ENCODE measurements at places on chromosomes 6 and 20.

- no peak for DNase-seq
Measured at GRCh38 chr20:54290636-54291035, 82.7 kb downstream of the PFDN4 start.

DNA sequence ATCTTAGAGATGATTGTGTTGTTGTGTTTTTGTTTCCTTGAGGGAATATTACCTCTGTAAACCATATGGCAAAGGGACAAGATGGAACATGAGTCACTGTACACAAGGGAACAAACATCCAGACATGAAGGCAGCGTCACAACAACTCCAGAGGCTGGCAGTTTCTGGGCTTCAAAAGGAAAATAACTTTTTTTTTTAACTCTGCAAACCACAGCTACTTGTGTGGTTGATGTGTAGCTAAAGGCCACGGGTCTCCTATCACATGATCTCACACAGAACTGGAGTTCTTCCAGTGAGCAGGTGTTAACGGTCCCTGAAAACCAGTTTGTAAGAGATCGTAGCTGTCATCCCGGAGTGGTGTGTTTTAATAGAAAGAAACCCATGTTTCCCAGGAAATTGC is 33.2 kb upstream of the HBS1L start:
- DNase-seq, result no peak

GRCh38 chr6:166556863-166557322 is 29.6 kb downstream of the RAMACL start:
- no peak for DNase-seq

DNA sequence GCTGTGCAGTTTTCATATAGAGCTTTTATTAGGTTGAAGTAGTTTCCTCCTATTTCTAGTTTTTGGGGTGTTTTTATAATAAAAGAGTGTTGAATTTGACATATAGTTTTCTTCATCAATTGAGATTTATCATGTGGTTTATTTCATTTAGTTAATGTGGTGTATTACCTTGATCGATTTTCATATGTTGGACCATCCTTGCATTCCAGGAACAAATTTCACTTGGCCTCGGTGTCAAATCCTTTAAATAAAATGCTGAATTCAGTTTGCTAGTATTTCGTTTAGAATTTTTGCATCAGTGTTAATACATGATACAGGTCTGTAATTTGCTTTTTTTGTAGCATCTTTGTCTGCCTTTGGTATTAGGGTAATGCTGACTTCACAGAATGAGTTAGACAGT is 6.0 kb downstream of the DYNLT2 start:
- DNase-seq, result no peak

DNA sequence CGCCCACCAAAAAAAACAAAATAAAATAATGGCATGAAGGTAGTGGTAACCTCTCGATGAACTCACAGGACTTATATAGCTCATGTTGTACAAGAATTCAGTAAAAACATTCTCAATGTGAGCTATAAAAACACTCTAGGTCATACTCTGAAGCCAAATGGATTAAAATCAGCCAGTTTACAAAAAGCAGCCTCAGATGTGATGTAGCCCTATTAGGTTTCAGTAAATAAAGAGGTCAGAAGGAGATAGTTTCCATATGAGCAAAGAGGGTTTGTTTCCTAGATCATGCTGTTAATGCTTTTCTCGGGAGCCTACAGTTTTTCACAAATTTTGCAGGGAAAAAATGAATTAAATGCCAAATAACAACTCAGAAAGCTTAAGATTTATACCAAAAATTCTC is 319.5 kb upstream of the HSF2 start:
- DNase-seq, result no peak

DNA sequence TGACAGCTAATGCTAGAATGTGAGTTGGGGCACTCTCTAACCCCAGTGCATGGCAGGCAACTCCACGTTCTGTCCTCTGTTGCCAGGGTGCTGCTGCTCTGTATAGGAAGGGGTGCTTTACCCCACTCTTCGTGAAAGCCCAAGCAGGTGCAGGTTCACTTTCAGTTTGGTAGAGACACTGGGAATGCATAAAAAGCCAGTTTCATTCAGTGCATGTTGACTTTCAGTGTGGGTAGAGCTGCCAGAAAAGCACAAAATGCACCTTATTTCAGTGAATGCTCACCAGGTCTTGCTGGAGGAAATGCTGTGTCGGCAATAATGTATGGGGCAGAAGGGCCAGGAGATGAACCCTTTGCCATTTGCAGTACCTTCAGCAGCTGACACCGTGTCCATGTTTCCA is 62.1 kb upstream of the ADGRB3 start:
- DNase-seq, result no peak

- DNase-seq, result no peak
Measured at GRCh38 chr6:106574741-106575458, 54.4 kb downstream of the RTN4IP1 start.

GRCh38 chr6:149942461-149942829 is 631 bp downstream of the ULBP2 start:
- DNase-seq, result no peak

- peak; percentile 46 for DNase-seq
Measured at GRCh38 chr20:58306421-58307261, 2.9 kb upstream of the RAB22A start.

DNA sequence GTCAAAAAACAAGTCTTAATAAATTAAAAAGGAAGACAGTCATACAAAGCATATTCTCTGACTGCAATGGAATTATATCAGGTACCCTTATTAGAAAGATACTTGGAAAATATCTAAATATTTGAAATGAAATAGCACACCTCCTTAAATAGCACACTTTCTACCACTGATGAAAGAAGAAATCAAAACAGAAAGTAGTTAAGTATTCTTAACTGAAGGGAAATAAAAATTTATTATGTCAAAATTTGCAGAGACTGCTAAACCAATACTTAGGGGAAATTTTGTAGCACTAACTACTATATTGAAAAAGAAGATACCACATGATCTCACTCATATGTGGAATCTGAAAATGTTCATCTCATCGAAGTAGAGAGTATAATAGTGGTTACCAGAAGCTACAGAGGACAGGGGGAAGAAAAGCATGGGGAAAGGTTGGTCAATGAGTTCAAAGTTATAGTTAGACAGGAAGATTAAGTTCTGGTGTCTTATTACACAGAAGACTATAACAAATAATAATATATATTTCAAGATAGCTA is 112.2 kb downstream of the ASCC3 start:
- DNase-seq, result no peak

GRCh38 chr6:12751694-12752325 is 35.2 kb downstream of the PHACTR1 start:
- DNase-seq, result no peak

DNA sequence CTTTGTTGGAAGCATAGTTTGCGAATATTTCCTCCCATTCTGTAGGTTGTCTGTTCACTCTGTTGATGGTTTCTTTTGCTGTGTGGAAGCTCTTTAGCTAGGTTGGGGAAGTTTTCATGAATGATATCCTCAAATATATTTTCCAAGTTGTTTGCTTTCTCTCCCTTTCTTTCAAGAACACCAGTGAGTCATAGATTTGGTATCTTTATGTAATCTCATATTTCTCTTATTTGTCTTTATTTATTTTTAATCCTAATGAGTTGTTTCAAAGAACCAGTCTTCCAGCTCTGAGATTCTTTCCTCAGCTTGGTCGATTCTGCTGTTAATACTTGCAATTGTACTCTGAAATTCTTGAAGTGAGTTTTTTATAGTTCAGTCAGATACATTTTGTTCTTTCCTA is 628.0 kb upstream of the ID4 start:
- DNase-seq, result no peak

GRCh38 chr6:87729965-87730719 is 28.1 kb upstream of the AKIRIN2 start:
- DNase-seq, result no peak

DNA sequence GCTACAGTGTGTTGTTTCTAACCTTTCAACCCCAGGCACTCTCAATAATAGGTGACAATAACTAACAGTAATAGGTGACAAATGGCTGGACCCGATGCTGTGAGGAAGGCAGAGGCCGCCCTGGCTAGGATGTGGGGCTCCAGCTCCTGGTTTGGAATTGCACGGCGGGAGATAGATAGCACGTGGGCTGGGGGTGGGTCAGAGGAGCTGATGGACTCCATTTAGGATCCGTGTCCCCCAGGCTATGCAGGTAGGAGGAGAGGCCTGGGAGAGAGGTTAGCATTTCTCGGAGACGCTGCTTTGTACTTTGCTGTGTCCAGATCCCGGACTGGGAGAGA is 61.4 kb downstream of the EZR start:
- no peak for DNase-seq

DNA sequence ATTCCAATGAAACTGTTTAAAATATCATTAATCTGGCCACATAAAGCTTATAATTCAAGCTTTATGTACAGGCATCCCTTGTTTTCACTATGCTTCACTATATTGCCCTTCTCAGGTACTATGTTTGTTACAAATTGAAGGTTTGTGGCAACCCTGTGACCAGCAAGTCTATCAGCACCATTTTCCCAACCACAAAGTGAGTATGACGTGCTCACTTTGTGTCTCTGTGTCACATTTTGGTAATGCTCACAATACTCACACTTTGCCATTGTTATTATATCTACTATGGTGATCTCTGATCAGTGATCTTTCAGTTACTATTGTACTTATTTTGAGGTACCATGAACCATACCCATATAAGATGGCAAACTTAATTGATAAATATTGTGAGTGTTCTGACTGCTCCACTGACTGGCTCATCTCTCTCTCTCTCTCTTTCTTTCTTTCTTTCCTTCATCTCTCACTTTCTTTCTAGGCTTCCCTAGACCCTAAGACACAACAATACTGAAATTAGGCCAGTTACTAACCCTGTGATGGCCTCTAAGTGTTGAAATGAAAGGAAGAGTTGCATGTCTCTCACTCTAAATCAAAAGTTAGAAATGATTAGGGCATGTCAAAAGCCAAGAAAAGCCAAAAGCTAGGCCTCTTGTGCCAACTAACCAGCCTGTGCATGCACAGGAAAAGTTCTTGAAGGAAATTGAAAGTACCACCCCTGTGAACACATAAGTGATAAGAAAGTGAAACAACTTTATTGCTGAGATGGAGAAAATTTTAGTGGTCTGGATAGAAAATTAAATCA is 227.9 kb downstream of the BCAS1 start:
- DNase-seq, result no peak

DNA sequence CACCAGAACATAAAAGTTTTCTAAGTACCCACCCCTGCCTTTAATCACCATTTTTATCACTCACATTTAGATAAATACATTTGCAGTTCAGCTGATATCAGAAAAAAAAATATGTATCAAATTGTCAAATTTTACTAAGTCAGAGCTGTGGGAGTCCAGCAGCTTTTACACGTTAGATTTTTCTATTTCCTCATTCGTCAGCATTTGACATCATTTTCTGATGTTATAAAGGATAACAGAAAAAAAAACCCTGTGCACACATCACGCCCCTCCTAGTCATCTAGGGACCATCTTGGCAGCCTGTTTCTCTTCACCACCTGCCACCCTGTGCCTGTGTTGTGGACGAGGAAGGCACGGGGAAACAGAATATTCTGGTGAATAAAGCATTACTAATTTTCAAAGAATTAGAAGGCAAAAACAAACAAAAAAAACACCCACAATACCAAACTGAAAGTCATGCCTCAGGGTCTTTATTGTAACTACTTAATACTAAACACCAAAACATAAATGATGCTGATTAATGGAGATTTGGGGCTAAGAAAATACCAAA is 12.4 kb downstream of the B4GALT5 start:
- DNase-seq, result no peak

DNA sequence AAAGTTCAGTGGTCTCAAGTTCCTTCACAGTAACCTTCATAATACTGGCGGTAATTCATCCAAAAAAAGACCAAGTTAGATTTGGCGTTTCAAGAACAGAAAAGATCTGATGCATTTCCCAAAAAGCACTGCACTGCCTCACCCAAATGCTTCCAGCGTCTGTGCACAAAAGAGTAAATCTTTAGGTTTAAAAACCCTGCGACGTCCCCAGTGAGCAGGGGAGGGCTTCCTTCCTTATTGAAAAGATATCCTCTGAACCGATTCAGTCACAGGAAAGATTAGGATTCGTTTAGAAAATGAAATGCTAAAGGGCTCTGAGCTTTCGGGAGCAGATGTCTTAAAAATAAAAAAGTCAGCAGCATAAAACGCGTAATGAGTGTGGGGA is 654 bp downstream of the TBC1D7 start:
- no peak for DNase-seq

DNA sequence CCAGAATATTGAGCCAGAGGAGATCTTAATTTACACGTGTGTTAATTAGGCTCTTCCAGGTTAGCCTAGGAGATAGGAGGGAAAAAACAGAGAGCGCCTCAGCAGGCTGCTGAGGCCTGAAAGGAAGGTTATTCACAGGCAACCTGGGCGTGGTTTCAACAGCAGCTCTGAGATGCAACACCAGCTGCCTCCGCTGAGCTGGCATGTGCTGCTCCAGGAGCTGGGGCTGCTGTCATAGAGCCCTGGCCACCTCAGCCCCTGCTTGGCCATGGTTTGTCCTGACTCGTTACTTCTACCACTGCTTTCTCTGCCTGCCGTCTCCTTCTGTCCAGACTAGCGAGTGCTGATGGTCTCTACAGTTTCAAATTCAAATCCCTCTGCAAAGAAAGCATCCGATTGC is 32.4 kb upstream of the RPP40 start:
- no peak for DNase-seq

- DNase-seq, result no peak
Measured at GRCh38 chr6:40460380-40460779, 126.8 kb downstream of the LRFN2 start.

GRCh38 chr6:108966855-108967755 is 118.9 kb downstream of the ARMC2 start:
- DNase-seq, result no peak

GRCh38 chr6:53236241-53236640 is 87.6 kb upstream of the GCM1 start:
- DNase-seq, result no peak

DNA sequence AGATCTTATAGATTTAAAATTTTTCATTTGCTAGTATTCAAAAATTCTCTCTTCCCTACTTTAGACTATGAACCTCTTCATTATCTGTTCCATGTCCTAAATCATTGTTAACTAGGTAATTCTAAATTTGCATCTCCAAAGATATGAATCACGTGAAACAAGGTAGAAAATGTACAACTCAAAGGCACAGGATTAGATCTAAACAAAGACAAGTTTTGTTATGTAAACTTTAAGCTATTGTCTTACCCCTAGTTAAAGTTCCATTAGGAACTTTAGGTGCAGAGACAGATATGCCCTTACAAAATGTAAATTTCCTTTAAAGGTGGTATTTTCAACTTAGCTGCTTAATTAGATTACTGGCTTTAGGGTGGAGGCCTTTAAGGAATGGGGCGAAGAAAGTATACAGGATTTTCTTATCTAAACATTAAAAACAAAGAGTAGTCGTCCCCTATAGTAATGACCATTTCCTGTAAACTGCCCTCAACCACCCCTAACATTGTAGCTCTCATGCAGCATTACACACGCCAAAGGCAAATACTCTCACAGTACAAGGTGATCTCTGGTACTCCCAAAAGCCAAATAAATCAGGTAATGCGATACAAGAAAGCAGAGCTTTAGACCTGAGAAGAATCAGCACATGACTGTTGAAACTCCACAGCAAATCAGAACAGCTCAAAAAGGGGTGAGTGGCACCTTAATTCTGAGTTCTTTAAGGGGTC is 57.4 kb upstream of the MRAP2 start:
- DNase-seq, result no peak

GRCh38 chr20:62561182-62561581 is 81.1 kb upstream of the SLCO4A1 start:
- DNase-seq, result no peak

Data from stimulated activated CD8-positive, alpha-beta memory T cell treated with anti-CD3 and anti-CD28 coated beads, Interleukin-7, amount 100 ng/mL, for 1 hour (primary cell).